ENCODE measurements at places on chromosomes 6 and 20. TPM values are rescaled to one million over a fixed set of nuclear protein-coding genes. Genes with fewer than 3 reads are reported as not detected.

Gene JPH2
- 18.1 TPM for total RNA-seq

GRCh38 chr6:22926790-22927354 lies 357.5 kb downstream of the HDGFL1 start:
- DNase-seq = no peak

Gene RNF114
- 59.4 TPM for total RNA-seq

Gene CENPW
- total RNA-seq = 16.1 TPM
